Esophagus squamous epithelium (tissue), 5 donors: ENCODE measurements at places on chromosomes 5 and 9.

DNA sequence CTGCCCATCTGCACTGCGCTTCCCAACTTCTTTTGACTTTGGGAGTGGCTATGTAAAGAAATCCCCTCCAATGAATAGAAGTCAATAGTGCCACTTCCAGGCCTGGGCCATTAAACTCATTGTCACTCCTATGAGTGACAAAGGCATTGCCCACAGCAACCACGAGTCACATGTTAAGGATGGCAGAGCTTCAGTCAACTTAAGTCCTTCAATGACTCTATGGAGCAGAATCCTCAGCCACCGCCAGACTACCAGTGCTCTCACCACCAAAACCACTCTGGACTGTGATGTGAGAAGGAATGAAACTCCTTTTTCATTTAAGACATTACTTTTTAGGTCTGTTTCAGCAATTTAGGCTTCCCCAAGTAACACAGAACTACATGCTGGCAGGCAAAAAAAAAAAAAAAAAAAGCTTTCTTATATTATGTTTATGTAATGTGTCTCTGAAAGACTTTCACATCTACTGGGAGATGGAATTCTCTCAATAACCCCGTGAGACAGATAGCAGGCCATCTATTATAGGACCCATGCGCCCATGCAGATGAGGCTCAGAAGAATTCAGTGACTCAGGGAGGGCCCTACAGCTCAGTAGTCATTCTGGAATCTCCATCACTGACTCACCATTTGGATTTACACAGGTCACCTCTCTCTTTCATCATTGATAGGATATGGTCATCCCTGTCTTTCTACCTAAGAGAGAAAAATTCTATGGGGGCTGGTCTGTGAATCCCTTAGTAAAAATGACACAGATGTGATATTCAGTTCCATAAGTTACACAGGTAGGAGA lies 180.5 kb downstream of the CEMIP2 start:
- DNase-seq: no peak

DNA sequence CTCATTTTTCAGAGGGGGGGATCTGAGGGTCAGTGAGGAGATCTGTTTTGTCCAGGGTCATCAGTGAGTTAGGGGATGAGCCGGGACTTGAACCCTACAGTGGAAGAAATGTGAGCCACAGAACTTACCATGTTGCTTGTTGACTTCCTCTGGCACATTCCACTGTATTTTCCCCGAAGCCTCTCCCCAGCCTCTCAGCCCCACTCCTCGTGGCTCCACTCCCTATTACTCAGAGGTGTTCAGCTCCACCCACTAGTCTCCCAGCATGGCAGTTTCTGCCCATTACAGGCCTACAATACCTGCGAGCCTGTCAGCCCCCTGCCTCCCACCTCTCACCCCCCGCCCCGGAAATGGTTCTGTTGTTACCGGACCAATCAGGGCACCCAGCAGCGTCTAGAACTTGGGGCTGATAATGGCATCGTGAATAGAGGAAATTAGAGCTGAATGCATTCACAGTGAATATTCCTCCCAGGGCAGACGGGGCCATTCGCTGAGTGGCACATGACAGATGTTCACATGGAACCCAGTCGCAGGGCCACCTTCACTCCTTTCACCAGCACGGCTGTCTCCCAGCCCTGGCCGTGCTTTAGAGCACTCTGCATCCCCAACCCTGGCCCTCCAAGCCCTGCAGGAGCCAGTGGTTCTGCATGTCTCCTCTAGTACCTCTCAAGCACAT lies 81.6 kb downstream of the KCNIP1 start:
- DNase-seq: no peak

- DNase-seq: no peak
These were observed 5.6 kb upstream of the ARL15 start for GRCh38 chr5:54315736-54316528.

DNA sequence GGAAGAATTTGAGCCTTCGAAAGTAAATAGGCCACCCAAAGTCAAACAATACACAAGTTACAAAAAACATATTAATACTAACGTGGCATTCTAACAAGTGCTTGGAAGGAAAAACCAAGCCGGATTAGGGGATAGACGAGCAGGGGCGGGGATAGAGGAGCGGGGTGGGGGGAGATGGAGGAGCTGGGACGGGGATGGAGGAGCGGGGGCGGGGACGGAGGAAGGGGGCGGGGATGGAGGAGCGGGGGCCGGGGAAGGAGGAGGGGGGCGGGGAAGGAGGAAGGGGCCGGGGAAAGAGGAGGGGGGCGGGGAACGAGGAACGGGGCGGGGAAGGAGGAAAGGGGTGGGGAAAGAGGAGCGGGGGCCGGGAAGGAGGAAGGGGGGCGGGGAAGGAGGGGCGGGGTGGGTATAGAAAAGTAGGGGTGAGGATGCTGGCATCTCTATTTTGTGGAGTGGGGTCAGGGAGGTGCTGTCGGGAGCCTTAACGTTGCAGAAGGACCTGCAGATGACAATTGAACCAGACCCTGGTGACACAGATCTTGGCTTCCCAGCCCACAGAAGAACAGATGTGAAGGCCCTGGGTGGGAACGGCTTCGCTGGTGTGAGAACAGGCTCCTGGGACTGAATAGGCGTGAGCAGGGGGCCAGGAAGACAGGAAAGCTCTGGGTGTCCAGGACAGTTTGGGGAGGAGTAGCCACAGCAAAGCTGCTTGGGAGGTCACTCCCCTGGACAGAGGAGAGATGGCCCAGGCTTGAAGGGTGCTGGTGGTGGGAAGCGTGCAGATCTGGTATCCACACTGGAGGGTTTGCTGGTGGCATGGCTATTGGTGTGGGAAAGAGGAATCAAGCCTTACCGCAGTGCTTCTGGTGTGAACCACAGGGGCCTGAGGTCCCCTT lies 233.3 kb upstream of the DAP start:
- no peak for DNase-seq

DNA sequence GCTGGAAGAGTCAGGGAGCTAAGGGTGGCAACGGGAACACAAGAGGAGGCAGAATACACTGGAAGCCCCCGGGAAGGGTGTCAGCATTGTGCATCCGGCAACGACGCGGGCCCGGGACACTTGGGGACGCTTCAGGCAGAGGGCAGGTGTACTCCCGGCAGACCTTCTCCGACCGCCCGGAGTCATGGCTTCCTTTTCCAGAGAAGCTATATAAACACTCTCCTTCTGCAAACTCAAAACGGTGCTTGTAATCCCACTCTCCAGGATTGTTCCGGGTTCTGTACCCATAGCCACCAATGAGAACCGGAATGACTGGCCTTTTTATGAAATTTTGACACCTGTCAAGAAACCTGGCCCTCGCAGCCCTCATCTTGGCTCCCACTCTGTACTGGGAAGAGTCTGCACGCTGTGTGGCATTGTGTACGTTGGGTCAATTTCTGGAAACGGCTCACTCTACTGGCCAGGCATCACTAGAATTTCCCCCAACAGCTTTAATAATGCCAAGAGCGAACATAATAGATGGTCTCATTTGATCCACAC lies 462 bp upstream of the MCC start:
- DNase-seq: no peak

GRCh38 chr5:56446728-56447127 lies 213.6 kb upstream of the ANKRD55 start:
- no peak for DNase-seq

DNA sequence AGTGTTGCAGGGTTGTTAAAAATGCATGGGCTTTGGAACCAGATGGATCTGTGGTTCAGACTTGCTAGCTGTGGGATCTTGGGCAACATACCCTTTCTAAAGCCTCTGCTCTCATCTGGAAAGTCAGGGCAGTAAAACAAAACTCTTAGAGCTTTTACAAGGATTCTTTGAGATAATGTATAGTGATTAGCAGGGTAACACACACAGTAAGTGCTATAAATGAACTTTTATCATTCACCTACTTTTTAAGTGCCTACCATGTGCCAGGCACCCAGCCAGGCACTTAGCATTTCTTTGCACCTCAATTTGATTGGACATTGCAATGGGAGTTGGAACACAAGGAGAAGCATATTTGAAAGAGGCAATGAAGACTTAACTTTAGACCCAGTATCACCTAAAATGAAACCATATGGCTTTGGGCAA lies 208.6 kb upstream of the PAPPA start:
- no peak for DNase-seq

DNA sequence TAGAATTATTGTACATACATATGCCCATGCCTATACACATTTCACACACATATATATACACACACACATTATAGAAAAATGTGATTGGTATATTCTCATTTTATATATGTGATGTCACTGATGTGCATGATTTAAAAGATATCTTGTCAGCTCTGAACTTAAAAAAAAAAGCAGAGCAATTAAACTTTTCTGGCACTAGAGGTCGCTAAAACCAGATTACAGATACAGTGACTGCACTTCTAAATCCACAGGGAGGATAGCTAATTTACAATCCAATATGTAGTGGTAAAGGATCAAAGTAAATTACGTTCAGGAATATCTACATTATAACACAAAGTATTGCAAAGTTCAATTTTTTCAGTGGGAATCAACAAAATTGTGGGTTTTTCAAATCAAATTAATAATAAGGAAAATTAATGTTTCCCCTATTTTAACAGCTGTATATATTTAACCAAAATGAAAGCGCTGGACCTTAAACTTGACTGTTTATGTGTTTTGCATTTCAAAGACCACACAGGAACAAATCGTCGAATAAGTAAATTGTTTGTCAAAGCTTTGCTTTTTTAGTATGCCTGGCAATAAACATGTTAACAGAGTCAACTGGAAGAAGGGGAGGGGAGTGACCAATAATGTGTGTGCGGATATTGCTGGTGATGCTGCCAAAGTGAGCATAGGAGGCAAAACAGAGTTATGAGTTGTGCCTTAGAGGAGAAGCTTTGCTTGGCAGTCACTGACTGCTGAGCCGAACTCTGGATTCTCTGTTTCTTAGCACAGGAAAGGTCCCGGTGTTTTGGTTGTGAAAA lies 1201.4 kb upstream of the C9orf72 start:
- no peak for DNase-seq

DNA sequence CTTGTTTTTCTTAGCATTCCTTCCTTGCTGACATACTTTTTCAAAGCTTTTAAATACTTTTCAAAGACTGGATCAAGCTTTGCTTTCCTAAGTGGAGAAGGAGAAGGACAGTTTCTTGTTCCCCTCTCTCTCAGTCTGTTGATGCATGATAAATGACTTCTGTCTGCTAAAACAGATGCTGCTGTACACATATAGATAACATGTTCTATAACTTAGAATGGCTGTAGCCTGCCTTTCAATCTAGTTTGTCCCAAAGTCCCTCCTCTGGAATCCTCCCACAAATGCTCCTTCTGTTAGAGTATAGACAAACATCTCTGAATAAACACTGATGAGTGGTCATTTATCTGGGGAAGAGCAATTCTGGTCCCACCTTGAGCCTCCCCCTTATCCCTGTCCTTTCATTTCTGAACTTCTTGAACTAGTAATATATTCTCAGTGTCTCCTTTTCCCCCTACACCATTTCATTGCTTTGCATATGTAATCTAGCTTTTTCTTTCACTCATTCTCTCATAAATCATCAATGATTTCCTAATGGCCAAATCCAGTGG lies 5.4 kb upstream of the HEMGN start:
- no peak for DNase-seq

- no peak for DNase-seq
These were observed 129.6 kb upstream of the HMHB1 start for GRCh38 chr5:143682246-143682905.

DNA sequence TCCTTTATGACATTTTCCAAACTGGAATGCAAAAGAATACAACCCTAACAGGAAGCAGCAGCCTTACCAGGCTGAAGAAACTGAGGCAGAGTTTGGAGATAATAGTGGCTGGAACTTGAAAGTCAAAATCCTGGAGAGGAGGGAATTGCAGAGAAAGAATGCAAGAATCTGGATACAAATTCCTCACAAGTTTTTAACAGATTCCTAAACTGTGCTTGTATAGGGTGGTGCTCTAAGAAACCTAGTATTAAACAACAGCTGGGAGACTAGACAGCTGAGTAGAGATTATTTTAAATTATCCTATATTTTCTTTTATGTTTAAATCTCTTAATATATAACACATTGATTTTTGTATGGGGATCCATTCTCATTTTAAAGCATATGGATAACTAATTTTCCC lies 30.7 kb downstream of the INVS start:
- no peak for DNase-seq

DNA sequence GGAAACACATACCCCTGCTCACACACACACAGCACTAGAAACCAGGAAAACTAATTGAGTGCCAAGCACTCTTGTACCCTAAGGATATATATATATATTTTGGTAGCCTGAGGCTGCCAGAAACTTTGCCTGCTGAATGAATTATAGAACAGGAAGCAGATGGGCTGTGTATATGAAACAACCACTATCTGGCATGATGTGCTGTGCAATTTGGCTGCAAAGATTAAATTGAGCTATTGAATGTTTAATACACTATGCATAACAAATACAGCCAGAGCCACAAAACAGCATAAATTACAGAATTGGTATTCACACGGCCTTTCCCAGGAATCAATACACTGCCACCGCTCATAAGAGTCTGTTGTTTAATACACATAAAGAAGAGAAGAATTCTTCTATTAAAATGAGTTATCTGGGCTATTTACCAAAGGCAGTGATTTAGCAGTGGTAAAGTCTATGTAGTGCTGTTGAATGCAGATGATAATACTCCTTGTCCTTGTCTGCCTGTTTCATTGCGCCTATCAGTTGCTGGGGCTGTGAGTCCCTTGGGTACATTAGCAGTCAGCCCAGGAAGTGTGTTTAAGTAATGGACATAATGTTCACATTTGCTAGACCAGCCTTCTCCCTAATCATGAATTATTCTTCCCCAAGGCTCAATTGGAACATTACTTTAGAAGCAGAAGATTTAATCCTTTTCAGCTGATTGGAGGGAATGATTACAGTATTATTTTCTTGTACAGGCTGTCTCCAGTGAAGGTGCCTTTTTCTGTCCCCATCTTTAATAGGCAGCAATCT lies 294.3 kb downstream of the TLE1 start:
- DNase-seq: no peak

- no peak for DNase-seq
These were observed 47.8 kb upstream of the KLF9 start for GRCh38 chr9:70462300-70462699.

- no peak for DNase-seq
These were observed 25.4 kb upstream of the EXOC3 start for GRCh38 chr5:417301-418161.

- no peak for DNase-seq
These were observed 73.4 kb downstream of the SGCD start for GRCh38 chr5:156400231-156400986.

- no peak for DNase-seq
These were observed 15.3 kb downstream of the FPGS start for GRCh38 chr9:127817881-127818434.

DNA sequence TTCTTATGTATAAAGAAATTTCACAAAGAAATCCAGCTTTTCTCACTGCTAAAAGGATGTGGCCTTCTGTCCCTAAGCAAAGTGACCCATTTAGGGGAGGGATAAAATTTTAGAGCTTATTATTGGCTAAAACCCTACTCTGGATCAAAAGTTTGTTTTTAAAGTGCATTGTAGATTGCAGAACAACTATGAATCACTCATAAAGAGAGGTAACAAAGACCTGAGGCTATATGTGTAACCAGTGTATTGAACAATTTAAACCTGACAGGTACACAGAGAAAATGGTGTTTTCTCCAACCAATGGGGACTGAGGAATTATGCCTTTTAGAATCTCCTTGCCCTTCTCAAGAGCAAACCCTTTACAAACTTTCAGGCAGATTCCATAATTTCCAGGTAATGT lies 86.6 kb downstream of the MUSK start:
- DNase-seq: no peak
